ENCODE measurements at places on chromosomes 11 and 22. TPM values are rescaled to one million over a fixed set of nuclear protein-coding genes. Genes with fewer than 3 reads are reported as not detected.
A peak's percentile ranks its signal among the peaks of the same experiment; 100 is the strongest.

GRCh38 chr11:110710628-110711381 is 1.4 kb downstream of the ARHGAP20 start:
- peak overlapping the region; percentile 85 for H3K4me3 ChIP-seq
- DNase-seq = peak; percentile 87
- peaks cover 21% of the 10 kb centered on the region for H3K4me1 ChIP-seq
- H3K27ac ChIP-seq = no peak overlapping the region
- H3K27me3 ChIP-seq = no peaks in the 10 kb centered on the region

DNA sequence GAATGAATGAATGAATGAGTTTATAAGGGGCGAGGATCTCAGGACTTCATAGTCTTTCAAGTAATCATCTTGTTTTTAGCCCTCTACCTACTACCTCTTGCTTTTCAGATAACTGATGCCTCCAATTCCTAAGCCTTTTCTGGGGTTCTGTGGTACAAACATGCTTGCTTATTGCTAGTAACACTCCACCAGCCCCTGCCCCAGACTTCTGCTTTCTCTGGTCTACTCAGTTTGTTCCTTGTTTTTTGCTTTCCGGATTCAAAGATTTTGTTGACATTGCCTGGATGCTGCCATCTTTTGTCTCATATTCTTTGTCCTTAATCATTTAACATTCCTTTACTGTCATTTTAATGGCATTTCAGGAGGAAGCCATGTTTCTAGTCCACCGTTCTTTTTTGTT is 8.9 kb upstream of the TMEM9B start:
- H3K4me1 ChIP-seq = no peaks in the 10 kb centered on the region
- no peak overlapping the region for H3K27ac ChIP-seq
- H3K27me3 ChIP-seq = no peaks in the 10 kb centered on the region
- DNase-seq = no peak

- no peaks in the 10 kb centered on the region for H3K27me3 ChIP-seq
- H3K27ac ChIP-seq = no peak overlapping the region
- no peaks in the 10 kb centered on the region for H3K36me3 ChIP-seq
- no peak for DNase-seq
- H3K4me1 ChIP-seq = no peaks in the 10 kb centered on the region
- no peak overlapping the region for H3K4me3 ChIP-seq
Measured at GRCh38 chr11:16098526-16099205, 257.7 kb downstream of the SOX6 start.

DNA sequence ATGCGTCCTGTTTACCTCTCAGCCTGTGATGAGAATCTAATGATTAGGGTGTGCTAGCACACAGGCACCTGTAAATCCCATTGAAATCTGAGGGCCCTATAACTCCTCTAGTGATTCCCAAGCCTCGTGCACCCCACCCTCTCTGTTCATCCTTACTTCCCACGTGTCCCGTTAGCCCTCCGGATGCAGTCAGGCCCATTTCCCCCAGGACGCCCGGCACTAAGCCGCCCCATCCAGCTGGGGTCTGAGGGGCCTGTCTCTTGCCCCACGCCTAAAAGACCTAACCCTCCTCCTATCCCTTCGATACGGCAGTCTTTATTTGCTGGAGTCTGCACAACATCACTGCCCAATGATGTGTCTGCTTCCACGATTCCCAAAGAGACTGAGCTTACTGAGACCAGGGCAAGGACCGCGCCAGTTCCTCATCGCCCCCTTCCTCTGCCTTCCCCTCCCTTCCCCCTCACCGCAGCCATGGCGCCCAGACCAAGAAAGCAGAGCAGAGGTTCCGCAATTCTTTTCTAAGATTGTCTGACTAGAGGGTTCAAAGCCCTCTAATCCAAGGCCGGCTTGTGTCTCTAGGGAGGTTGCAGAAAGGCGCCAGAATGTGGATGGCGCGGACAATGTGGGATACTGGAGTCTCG is 1.1 kb upstream of the FADS2 start:
- no peaks in the 10 kb centered on the region for H3K36me3 ChIP-seq
- no peak for DNase-seq
- peak overlapping the region; percentile 53 for H3K4me3 ChIP-seq
- peaks cover 27% of the 10 kb centered on the region for H3K4me1 ChIP-seq
- H3K27me3 ChIP-seq = no peaks in the 10 kb centered on the region

DNA sequence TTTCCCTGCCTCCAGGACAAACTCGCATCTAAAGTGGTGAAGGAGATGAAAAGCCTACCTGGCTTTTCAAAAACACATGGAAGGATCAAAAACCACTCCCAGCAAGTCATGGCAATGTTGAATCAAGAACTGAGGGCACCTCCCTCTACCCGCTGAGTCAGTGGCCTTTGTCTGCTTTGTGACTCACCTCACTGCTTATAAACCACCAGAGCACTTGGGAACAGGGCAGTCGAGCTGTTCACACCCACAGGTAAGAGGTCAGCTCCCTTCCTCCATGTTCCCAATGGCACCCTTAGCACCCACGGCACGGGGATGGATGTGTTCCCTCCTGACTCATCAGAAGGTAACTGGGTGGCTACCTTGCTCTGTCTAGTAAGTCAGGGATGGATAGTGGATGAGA is 21.7 kb downstream of the TENM4 start:
- no peak overlapping the region for H3K4me3 ChIP-seq
- DNase-seq = peak; percentile 71
- peaks cover 17% of the 10 kb centered on the region for H3K4me1 ChIP-seq
- H3K27ac ChIP-seq = peak overlapping the region; percentile 10
- H3K36me3 ChIP-seq = no peaks in the 10 kb centered on the region

DNA sequence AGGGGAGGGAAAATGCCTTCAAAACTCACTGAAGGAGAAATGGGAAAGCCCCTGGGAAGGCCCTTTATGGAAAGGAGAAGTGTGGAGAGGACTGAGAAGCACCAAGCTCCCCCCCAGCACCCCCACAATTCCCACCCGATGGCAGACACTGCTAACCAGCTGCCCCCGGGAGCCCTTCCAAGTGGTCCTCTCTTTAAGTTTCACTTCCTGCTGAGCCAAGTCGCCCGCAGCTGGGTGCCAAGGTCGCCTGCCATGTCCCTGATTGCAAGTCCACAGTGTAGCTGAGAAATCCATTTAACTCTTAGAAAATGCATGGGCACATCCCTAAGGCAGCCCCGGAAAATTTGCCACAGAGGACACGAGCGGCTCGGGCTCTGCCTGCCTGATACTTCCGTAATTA is 68.2 kb downstream of the GALNT18 start:
- no peaks in the 10 kb centered on the region for H3K4me1 ChIP-seq
- H3K27ac ChIP-seq = no peak overlapping the region

- H3K4me3 ChIP-seq = no peak overlapping the region
- H3K27me3 ChIP-seq = no peaks in the 10 kb centered on the region
- H3K4me1 ChIP-seq = no peaks in the 10 kb centered on the region
- no peaks in the 10 kb centered on the region for H3K36me3 ChIP-seq
- H3K27ac ChIP-seq = no peak overlapping the region
Measured at GRCh38 chr11:92753161-92753560, 216.3 kb upstream of the MTNR1B start.

- no peak overlapping the region for H3K4me3 ChIP-seq
- no peaks in the 10 kb centered on the region for H3K36me3 ChIP-seq
- no peaks in the 10 kb centered on the region for H3K27me3 ChIP-seq
- no peak overlapping the region for H3K27ac ChIP-seq
- DNase-seq = no peak
- H3K4me1 ChIP-seq = no peaks in the 10 kb centered on the region
Measured at GRCh38 chr11:102244681-102245409, 72.4 kb upstream of the BIRC3 start.

Gene CCDC179
- total RNA-seq = not detected

DNA sequence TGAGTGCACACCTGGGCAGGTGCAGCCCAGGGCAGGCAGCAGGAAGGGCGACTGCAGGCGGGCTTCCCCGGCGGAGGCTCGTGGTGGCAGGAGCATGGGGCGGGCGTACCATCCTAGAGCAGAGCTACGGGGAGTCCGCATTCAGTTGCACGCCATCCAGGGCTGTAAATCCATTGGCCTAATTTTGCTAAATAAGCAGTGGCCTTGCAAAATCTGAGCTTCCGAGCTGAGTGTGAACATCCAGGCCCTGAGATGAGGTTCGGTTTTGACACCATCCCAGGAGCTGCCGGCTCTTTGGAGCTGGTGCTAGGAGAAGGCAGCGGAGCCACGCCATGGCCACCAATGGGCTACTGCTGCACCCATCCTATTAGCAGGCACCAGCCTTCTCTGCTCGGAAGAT is 664.8 kb downstream of the BRD1 start:
- DNase-seq = no peak
- H3K4me1 ChIP-seq = no peaks in the 10 kb centered on the region
- no peak overlapping the region for H3K4me3 ChIP-seq
- no peaks in the 10 kb centered on the region for H3K36me3 ChIP-seq
- no peak overlapping the region for H3K27ac ChIP-seq
- H3K27me3 ChIP-seq = no peaks in the 10 kb centered on the region

Gene FAM227A
- 1.4 TPM for total RNA-seq

DNA sequence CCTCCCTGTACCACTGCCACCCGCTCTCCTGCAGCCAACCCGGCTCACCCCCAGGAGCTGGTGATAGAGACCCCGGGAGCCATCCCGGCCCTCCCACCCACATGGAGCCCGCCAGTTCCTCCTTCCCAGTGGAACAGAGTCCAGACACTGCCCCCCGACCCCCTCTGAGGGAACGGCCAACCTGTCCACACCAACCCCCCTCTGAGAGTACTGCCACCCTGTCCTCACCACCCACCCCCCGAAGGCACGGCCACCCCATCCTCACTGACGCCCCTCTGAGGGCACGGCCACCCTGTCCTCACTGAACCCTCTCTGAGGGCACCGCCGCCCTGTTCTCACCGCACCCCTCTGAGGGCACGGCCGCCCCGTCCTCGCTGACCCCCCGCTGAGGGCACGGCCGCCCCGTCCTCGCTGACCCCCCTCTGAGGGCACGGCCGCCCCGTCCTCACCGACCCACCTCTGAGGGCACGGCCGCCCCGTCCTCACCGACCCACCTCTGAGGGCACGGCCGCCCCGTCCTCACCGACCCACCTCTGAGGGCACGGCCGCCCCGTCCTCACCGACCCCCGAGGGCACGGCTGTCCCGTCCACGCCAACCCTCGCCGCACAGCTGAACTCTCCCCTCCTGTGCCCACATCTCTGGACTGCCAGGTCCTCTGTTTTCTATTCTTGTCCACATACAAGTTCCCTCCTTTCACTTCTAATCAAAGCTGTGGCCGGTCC is 18.0 kb downstream of the TOLLIP start:
- no peaks in the 10 kb centered on the region for H3K36me3 ChIP-seq
- H3K27ac ChIP-seq = no peak overlapping the region
- H3K4me3 ChIP-seq = no peak overlapping the region
- no peaks in the 10 kb centered on the region for H3K27me3 ChIP-seq
- H3K4me1 ChIP-seq = no peaks in the 10 kb centered on the region

DNA sequence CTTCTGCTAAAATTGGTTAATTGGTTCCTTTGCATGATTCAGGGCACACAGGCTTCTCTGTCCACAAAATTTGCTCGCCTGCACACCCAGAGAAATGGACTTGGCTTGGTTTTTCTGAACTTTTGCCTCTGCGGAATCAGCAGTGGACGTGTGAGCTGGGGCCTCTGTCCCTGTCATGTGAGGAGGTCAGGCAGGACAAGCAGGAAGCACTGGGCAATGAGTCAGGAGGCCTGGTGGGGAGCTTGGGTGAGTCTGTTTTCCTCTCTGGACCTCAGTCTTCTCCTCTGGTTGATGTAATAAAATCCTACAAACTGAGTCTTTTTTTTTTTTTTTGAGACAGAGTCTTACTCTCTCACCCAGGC is 10.4 kb upstream of the CELSR1 start:
- peak; percentile 86 for DNase-seq
- no peak overlapping the region for H3K4me3 ChIP-seq
- no peaks in the 10 kb centered on the region for H3K27me3 ChIP-seq
- H3K27ac ChIP-seq = peak overlapping the region; percentile 88

- H3K4me3 ChIP-seq = no peak overlapping the region
- DNase-seq = peak; percentile 81
- H3K27me3 ChIP-seq = no peaks in the 10 kb centered on the region
- no peaks in the 10 kb centered on the region for H3K36me3 ChIP-seq
Measured at GRCh38 chr11:2380807-2381350, 3.8 kb downstream of the CD81 start.

Gene TNNT3
- total RNA-seq = 0.96 TPM

GRCh38 chr11:117723277-117724024 is 73.6 kb downstream of the DSCAML1 start:
- H3K36me3 ChIP-seq = no peaks in the 10 kb centered on the region
- H3K27me3 ChIP-seq = no peaks in the 10 kb centered on the region
- DNase-seq = no peak
- H3K4me3 ChIP-seq = no peak overlapping the region
- H3K27ac ChIP-seq = no peak overlapping the region

DNA sequence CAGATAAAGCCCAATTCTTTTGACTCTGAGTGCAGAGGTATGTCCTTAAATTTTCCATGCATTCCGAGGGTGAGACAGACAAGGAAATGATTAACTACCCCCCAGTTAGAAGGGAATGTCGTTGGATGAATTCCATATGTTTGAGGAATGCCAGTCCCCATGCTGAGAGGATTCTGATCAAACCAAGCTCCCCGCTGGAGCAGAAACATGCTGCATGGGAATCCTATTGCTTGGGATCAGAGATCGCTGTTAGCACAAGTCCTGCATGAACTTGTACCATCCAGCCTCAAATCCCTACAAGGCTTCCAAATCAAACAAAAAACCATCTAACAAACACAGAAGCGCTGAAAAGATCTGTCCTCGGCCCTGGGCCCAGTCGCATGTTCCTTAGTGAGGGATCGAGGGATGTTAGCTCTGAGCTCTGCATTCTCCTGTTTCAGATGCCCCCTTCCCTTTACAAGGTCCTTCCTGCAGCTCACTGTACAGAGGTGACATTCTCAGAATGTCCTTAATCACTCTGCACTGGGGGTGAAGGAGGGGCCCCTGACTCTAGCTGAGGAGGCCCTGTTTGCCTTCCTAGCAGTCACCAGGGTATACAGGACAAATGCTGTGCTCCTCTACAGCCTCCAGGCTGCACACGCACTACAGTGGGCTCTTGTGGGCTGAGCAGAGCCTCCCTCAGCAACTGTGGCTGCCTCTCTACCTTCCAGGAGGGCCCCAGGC is 353.4 kb downstream of the TENM4 start:
- no peaks in the 10 kb centered on the region for H3K4me1 ChIP-seq
- DNase-seq = no peak
- H3K36me3 ChIP-seq = no peaks in the 10 kb centered on the region
- no peak overlapping the region for H3K4me3 ChIP-seq

Gene SOX10
- total RNA-seq = 1.5 TPM

DNA sequence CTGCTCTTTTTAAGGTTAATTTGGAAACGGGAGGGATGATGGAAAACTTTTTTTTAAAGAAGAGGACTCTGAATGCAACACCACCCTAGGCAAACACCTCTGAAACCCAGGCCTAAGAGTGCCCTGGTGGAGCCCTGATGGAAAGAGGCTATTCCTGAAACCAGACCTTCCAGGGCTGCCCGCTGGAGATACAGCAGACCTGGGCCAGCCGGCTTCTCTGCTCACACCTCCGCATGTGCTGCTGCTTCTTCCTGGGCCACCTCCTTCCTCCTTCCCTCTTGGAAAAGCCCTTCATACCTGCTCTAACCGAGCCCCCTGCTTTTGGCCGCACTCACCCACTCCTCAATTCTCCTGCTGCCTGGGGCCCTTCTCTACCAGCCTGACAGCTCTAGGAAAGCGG is 37.9 kb downstream of the DUSP8 start:
- H3K27me3 ChIP-seq = no peaks in the 10 kb centered on the region
- no peak overlapping the region for H3K4me3 ChIP-seq
- H3K27ac ChIP-seq = no peak overlapping the region
- no peaks in the 10 kb centered on the region for H3K36me3 ChIP-seq
- H3K4me1 ChIP-seq = peaks cover 48% of the 10 kb centered on the region
- no peak for DNase-seq

Data from adrenal gland (tissue), 19 donors.